Cardiac septum (tissue), 1 donor: ENCODE measurements at places on chromosomes 12 and 14.

GRCh38 chr14:66495218-66496098, 9.3 kb downstream of the CCDC196 start:
- DNase-seq, result no peak

GRCh38 chr14:102848830-102849525, 71.7 kb downstream of the TRAF3 start:
- no peak for DNase-seq

DNA sequence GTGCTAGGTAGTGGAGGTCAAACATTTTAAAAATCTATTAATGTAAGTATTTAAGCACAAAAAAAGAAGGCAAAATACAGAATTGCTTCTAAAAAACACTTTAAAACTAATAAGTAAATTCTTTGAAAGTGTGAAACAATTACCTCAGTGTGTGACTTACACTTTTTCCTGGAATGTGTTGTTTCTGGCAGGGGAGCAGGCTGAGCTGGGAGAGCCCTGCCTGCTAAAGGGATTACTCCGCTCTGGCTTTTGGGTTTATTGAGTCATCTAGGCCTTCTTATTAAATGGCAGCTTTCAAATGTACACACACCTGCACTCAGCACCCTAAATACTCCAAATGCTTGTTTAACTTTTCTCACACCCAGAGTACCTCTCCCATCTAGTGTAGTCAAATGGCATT, 279.8 kb downstream of the AKAP6 start:
- DNase-seq, result no peak

DNA sequence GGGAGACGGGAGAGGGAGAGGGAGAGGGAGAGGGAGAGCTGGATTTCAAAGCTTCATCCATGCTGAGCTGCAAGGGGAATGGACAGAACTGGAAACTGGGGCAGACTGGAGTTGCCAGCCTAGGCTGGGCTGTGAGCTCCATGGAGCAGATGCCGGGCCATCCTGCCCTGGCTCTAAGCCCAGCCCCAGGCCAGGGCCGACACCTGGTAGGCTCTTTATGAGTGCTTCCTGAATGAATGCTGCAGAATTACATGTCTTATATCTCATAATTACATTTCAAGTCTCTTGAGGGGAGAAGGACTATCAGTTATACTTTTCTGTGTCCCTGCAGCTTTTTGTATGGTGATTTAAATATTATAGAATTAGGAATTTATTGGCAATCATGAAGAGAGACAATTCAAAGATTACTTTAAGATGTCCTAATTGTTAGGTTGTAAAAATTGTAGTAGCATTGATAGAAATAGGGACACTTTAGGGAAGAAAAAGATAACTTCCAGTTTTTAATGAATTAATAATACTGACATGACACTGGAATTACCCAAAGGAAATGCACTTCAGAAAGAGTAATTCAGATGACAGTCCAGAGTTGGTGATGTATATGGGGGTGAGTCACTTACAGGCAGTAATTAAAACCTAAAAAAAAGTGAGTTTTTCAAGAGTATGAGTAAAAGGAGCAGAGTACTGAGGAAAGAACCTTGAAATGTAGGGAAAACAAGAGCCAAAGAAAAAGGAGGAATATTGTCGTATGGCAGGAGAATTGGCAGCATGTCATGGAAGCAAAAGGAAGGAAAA, 29.0 kb downstream of the SCYL2 start:
- no peak for DNase-seq
